Activated naive CD4-positive, alpha-beta T cell treated with Interleukin-2 at 50 U/mL for 16 hours (primary cell): ENCODE measurements at places on chromosomes 2 and 18.
A peak's percentile ranks its signal among the peaks of the same experiment; 100 is the strongest.

DNA sequence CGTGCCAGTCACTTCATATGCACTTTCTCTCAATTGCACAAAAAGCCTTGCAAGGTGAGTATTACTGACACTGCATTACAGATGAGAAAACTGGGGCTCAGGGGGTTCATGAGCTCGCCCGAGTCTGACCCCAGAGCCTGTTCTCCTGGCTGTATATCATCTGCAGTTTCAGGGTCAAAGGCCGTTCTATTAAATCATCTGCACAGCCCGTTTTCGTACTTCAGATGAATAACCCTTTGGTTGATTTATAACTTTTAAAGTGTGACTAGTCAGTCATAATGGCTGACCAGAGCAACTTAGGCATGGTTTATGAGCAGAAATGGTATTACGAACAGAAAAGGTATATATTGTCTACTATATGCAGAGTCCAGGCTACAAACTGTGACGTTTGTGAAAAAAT, 35.3 kb upstream of the NPAS2 start:
- DNase-seq = no peak

DNA sequence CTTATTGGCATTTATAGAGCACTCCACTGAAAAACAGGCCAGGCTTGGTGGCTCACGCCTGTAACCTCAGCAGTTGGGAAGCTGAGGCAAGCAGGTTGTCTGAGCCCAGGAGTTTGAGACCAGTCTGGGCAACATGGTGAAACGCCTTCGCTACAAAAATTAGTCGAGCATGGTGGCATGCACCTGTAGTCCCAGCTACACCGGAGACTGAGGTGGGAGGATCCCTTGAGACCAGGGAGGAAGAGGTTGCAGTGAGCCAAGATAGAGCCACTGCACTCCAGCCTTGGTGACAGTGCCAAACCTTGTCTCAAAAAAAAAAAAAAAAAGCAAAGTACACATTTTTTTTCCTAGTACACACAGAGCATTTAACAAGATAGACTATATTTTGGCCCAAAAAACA, 96.1 kb downstream of the TGIF1 start:
- DNase-seq = no peak

- peak; percentile 3 for DNase-seq
Measured at GRCh38 chr2:126399001-126399400, 257.0 kb upstream of the GYPC start.

DNA sequence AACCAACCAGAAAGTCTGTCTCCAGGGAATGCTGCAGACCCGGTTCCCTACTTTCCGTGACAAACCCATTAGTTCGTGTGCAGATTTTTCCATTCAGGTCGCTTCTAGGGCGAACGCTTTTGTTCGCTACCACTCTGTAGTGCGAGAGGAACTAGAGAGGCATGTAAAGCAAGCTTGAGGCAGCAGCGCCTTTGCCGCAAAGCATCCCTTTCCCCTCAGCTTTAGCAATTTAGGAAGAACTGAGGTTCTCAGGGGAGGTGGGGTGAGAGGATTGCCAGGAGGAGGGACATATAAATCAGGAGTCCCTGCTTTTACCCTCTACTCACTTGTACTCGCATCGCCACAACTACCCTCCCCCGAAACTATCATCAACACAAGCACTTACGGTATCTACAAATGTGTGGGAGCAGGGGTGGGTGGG, 748 bp upstream of the ZNF804A start:
- no peak for DNase-seq

DNA sequence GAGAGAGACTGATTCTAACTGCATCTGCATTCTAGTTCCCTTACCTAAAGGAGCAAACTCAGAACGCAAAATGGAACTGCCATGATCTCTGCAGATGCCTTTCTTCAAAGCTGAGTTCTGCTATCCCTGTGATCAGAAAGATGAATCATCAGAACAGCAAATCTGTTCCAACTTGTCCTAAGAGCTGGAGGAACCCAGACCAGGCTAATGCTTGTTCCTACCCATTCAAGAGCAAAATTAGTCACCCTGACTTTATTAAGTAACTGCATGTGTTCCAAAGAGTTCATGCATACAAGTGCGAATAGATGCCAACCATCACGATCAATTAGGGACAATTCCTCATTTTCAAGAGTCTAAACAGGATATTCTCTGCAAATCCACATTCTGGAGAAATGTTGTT, 46.5 kb downstream of the MBP start:
- no peak for DNase-seq

- DNase-seq = no peak
Measured at GRCh38 chr18:29711932-29712331, 1330.6 kb downstream of the DSC3 start.

- no peak for DNase-seq
Measured at GRCh38 chr2:130871843-130872740, 35.4 kb downstream of the ARHGEF4 start.

- DNase-seq = no peak
Measured at GRCh38 chr2:103293742-103294077, 531.9 kb downstream of the TMEM182 start.

GRCh38 chr2:200455958-200456421, 53.9 kb downstream of the KCTD18 start:
- peak; percentile 22 for DNase-seq

GRCh38 chr18:12460874-12461273, 53.1 kb downstream of the PRELID3A start:
- DNase-seq = no peak

GRCh38 chr18:78741381-78742217, 238.0 kb upstream of the SALL3 start:
- no peak for DNase-seq

DNA sequence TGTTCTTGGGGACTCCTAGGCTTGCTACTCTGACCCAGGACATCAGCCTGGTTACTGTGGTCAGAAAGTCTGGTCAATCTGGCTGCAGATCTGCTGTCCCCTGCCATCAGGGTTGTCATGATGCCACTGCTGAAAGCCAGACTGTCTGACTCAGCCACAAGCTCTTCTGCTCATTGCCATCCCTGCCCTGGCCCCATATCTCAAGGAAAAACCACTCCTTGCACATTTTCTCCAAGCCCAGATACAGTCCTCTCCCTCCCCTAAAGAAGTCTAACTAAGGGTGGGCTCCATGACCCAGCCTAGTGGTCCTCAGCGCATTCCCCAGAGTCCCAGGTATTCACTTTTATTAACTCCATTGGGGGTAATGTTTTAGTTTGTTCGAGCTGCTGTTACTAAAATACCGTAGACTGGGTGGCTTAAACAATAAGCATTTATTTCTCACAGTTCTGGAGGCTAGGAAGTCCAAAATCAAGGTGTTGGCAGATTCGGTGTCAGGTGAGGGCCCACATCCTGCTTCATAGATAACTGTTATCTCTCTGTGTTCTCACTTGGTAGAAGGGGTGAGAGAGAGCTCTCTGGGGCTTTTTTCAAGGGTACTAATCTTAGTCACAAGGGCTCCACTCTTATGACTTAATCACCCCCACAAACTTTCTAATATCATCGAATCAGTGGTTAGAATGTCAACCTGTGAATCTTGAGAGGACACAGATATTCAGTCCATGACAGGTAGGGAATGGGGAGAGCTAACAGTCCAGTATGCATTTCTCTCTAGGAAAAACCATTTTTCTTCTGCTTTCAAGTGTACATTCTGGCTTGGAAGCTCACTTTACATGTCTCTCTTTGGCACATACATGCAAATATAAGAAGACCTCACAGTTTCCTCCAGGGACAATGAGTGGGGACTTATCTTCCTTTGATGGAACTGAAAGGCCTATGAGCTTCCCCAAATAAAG, 94.8 kb upstream of the CXCR4 start:
- DNase-seq = peak; percentile 15

- no peak for DNase-seq
Measured at GRCh38 chr2:157152362-157152761, 105.1 kb upstream of the GALNT5 start.

GRCh38 chr2:27041752-27042151, 9.0 kb downstream of the TMEM214 start:
- DNase-seq = no peak

DNA sequence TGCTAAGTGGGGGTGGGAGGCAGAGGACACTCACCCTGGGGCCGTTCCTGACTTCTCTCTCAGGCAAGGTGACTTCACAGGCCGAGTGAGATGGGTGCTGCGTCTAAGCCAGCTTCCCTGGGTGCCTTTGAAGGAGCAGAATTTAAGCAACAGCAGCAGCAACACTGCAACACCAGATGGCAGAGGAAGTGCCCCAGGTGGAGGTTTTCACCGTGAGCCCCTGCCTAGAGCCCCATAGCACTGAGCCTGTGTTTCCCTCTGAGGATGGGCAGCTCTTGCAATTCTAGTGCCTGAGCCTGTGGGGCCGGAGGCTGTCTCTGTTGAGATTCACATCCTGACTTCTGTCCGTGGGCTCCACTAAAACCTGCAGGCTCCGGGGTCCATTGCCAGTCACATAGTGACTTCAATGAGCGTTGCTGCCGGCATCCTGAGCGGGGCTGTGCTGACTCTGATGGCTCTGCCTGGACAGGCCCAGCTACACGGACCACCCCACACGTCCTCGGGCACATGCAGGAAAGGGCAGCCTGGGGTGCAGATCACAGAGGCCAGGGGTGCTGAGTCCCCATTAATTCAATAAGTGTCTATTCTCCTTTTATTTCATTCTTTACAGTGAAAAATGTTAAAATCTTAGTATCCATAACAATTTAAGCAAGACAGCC, 218.8 kb downstream of the SNTG2 start:
- DNase-seq = no peak

DNA sequence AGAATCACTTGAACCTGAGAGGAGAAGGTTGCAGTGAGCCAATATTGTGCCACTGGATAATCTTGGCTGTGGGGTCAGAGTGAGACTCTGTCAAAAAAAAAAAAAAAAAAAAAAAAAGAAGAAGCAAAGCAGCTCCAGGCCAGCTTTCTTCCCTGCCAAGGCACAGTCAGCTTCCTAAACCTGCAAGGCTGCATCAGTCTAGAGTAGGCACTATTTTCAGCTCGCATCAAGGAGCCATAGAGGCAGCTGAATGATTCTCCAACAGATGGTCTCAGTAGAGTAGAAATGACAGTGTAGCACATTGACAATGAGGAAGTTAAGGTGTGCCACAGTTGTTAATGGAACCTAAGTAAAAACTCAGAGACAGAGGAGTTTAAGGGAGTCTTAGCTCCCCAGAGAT, 35.6 kb downstream of the BMP10 start:
- DNase-seq = no peak

DNA sequence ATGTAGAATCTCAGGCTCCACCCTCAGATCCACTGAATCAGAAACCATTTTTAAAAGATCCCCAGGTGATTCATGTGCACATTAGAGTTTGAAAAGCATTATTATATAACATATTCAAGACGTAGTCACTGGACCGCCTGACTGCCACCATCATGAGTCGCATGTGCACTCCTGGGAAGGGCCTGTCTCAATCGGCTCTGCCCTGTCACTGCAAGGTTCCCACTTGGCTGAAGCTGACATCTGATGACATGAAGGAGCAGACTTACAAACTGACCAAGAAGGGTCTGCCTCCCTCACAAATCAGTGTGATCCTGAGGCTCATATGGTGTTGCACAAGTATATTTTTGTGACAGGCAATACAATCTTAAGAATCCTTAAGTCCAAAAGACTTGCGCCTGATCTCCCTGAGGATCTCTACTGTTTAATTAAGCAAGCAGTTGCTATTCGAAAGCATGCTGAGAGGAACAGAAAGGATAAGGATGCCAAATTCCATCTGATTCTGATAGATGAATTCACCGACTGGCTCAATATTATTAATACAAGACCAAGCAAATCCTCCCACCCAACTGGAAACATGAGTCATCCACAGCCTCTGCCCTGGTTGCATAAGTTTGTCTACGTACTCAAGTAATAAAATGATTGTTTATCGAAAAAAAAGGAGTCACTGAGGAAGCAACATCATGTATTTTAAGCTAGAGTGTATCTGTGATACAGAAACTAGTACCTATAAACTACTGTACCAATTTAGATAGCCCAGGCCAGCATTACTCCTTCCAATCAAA, 26.2 kb downstream of the ATAD2B start:
- no peak for DNase-seq

- no peak for DNase-seq
Measured at GRCh38 chr2:71571945-71572344, 118.6 kb downstream of the DYSF start.

DNA sequence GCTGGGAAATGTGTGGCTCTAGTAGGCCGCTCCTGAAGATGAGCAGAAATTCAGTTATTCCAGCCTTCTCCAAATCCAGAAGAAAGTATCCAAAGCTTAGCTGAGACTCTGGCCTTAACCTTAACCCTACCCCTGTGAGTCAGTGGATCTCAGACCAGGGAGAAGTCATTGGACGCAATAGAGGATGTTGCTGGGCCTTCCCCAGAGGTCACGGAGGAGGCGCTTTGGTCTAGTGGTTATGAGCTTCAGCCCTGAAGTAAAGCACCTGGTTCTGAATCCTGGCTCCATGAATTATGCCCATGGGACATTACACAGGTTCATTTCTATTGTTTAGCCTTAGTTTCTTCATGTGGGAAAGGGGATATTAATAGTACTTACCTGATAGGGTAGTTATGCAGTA, 24.0 kb downstream of the PKDCC start:
- DNase-seq = no peak

- DNase-seq = no peak
Measured at GRCh38 chr2:186984966-186985365, 136.0 kb upstream of the ZSWIM2 start.

- no peak for DNase-seq
Measured at GRCh38 chr2:70942396-70943204, 6.9 kb downstream of the ATP6V1B1 start.

GRCh38 chr2:23012499-23012898, 372.5 kb upstream of the KLHL29 start:
- no peak for DNase-seq

- no peak for DNase-seq
Measured at GRCh38 chr2:74008761-74009395, 24.2 kb downstream of the TET3 start.

- DNase-seq = no peak
Measured at GRCh38 chr2:118632921-118633320, 214.5 kb downstream of the EN1 start.

- DNase-seq = no peak
Measured at GRCh38 chr2:62469114-62469513, 36.9 kb downstream of the TMEM17 start.

DNA sequence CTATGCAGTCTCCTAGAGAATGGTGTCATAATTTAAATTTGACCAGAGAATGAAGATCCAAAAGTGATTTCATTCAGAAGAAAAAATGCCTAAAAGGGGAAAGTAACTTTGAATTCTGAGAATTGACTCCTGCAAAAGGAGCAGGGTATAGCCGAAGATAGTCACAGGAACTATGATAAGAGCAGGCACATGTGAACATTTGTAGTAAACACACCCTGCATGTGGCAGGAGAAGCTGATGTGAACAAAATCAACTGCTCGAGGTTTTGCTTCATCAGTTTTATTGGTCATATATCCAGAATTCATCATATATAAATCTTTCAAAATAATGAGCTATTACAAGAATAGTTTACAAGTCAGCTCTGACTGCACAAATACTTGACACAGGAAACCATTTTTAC, 14.0 kb downstream of the MCFD2 start:
- DNase-seq = no peak

- no peak for DNase-seq
Measured at GRCh38 chr2:55011831-55012671, 38.2 kb downstream of the RTN4 start.
